ENCODE measurements at places on chromosomes 4 and X.

DNA sequence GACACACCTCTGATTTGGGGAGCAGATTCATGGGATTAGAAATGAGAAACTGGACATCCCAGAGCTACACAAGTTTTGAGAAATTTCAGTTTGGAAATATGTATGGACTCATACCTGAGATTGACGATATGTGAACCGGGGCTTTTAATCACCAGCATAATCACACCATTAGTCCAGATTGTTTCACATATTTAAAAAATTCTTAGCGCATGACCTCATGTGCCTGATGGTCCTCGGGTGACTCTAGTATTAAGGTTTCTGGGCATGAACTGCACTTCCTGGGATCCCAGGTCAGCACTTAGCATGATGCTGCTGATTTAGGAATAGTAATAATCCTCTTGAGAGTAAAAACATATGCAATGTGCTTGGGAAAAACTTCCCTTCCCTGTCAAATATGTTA, 91.9 kb upstream of the BCOR start:
- DNase-seq = no peak

DNA sequence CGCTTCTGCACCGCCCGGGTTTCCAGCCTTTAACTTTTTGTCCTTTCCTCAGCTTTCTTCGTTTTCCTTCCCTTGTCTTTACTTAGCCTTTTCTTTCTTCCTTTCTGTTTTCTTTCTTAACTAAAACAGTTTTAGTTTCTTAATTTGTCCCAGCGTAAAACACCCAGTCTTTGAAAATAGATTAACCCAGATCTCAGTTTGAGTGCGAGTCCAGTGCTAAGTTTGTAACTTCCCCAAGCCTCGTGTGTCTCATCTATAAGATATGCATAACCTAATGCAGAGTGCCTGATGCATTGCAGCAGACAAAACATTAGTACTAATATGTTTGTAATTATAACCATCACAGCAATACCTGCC, 460 bp upstream of the GEMIN8 start:
- DNase-seq = no peak

DNA sequence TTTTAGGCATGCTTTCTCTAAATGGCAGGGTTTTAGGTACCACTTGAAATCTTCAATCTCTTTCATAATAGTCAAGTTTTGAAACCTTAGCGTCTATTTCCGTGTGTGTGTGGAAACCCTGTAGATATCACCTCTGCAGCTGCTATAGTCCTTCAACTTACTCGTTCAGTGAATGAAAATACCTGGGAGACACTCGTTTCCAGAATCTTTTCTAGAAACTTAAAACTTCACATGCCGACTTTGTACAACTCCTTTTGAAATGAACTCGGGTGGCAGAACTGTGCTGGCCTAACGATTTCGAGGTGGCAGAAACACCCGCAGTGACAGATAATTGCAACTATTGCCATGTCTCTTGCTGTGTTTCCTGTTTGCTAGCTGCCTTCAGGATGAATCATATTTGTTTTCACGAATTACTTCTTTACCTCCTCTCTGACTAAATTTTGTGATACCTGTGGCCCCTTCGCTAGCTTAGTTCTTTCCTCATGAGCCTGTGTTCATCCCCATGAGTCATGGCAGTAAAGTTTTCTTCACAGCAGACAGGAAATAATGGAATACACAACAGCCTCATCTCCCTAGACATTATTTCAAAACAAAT, 104.7 kb upstream of the SMIM10 start:
- DNase-seq = no peak

DNA sequence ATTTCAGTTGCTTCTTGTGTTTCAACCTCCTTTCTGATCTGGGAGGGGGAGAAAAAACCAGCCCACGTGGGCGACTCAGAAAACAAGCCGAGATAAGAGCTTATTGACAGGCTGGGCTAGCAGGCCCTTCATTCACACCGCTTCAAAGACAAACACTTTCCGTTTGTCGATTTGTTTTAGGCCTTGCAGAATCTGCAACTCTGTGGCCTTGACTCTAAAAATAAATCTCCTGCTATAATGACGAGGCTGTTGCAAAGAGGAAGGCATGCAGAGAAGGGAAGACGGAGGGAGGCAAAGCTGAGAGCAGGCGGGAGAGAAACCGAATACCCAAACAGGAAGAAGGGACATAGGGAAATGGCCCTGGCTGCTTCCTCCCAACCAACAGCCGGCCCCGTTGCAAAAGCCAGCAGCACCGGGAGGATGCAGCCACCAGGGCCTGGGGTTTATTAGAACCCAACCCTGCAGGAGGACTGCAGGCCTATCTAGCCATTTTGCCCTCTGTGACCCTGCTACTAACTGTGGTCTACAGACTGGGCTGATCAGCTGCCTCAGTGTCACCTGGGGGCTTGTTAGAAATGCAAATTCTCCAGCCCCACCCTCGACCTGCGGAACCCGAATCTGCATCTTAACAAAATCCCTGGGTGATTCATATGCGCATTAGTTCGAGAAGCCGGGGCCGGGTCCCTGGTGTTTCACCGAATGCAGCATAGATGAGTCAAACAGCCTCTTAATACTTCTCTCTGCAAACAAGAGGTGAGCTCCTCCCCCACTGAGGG, 325.5 kb downstream of the BCOR start:
- DNase-seq = no peak

- DNase-seq = no peak
Observed at GRCh38 chr4:40251366-40251765, 54.5 kb downstream of the RHOH start.

- no peak for DNase-seq
Observed at GRCh38 chrX:79452881-79453280, 85.7 kb upstream of the ITM2A start.

- DNase-seq = no peak
Observed at GRCh38 chrX:132046533-132046932, 23.4 kb downstream of the STK26 start.
